ENCODE measurements at places on chromosomes 13 and 19.

GRCh38 chr19:8196271-8196927, 12.8 kb upstream of the CERS4 start:
- DNase-seq: no peak

DNA sequence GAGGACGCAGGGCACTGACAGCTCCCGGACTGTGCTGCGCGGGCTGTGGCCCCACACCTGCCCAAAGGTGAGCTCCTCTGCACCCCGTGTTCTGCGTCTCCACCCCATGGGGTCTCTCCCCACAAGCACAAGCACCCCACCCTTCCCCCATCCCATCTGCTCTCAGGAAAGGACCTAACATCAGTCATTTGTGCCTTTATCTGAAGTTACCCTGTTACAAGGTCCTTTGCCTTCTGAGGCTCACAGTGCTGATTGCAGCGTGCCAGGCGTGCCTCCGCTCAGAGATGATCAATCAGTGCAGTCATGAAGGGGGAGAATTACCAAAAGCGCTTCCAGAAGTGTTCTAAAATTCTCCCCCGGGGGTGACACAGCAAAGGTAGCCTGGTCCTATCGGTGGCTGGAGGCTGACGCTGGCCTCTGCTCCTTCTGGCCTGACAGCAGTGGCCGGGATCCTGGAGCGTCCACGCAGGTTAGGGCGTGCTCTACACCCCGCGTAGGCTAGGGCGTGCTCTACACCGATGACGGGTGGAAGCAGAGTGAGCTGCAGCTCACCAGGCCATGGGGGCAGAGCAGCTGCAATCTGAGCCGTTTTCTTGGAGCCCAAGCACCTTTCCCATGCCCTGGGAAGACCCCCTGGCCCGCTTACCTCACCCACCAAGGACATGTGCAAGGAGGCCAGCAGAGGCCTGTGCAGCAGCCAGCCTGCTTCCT, 84.7 kb upstream of the TM9SF2 start:
- no peak for DNase-seq

GRCh38 chr13:104256701-104257100, 1190.5 kb upstream of the SLC10A2 start:
- DNase-seq: no peak

DNA sequence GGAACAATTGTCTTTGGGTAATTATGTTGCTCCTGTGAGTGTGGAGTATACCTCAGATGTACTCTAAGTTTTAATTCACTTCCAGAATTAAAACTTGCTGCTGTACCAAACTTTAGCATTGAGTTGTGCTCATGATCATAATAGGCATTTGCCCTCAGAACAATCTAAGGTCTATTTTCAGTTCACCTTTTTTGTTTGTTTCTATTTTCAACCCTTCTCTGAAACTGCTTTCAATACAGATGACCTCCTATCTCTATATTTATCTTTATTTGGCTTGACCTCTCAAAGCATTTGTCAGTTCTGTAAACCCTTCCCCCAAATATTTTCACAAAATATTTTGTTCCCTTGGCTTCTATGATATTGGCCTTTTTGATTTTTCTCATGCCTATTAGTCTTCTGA, 873.0 kb downstream of the OLFM4 start:
- no peak for DNase-seq

All from activated CD4-positive, alpha-beta T cell treated with anti-CD3 and anti-CD28 coated beads for 4 hours (primary cell).